ENCODE measurements at places on chromosomes 3 and 15.

GRCh38 chr15:28904003-28904402, 18.2 kb downstream of the APBA2 start:
- no peak for DNase-seq

DNA sequence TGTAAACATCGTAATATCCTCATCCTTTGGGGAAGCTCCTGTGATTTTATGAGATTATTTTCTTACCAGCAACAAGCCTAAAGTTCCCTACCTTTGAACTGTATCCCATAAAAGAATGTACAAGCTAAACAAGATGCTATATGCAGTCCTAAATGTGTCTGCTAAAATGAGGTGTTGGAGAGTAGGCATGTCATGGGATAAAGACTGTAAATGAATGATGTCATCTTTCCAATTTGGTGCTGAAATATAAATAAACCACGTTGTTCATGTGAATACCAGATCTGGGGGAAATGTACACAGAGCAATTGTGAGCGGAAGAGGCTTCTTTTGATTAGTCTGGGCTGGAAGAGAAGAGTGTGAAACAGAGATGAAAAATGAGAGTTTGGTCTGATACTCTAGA, 214.9 kb upstream of the WNT5A start:
- DNase-seq: no peak

GRCh38 chr15:90345857-90346256, 6.2 kb upstream of the ZNF774 start:
- DNase-seq: no peak

- DNase-seq: peak; percentile 27
Measured at GRCh38 chr3:36540888-36541518, 160.7 kb downstream of the STAC start.

- no peak for DNase-seq
Measured at GRCh38 chr15:56322444-56322843, 42.8 kb upstream of the TEX9 start.

GRCh38 chr3:32391643-32392535, at the start of gene CMTM7:
TSS of gene CMTM7 (plus strand) at chr3:32391853. CDS start at chr3:32391907, 54 bp downstream.
- peak; percentile 81 for DNase-seq
